ENCODE measurements at places on chromosomes 12 and 14. TPM values are rescaled to one million over a fixed set of nuclear protein-coding genes. Genes with fewer than 3 reads are reported as not detected.

The FAIM2 gene
- 2.1 TPM for total RNA-seq

GRCh38 chr12:120067084-120067869 is 49.3 kb downstream of the RAB35 start:
- no peak for DNase-seq

- no peak for DNase-seq
These were observed 212.9 kb upstream of the CRY1 start for GRCh38 chr12:107306141-107306659.

GRCh38 chr12:3530548-3530947 is 39.5 kb downstream of the PRMT8 start:
- no peak for DNase-seq

GRCh38 chr14:101926085-101926484 is 38.3 kb upstream of the DYNC1H1 start:
- DNase-seq = peak; percentile 5

The GPR132 gene
- 1.2 TPM for total RNA-seq

DNA sequence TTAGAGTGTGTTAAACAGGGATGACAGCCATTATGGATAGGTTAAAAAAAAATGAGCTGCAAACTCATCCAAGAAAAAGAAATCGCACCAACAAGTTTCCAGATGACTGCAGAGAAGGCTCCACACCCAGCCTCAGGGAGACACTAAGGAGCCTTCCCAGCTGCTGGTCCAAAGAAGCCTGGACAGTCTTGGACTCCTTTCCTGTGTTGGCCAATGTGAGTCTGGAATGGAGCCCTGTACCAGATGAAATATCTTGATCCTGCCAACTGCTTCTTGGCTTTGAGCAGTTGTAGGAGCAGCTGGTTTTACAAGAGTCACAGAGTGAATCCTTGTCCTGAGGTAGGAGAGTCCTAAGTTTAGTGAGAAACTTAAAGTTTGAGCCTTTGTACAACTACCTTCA is 44.5 kb downstream of the SLC38A1 start:
- DNase-seq = no peak

GRCh38 chr12:14849661-14850060 is 6.3 kb upstream of the ART4 start:
- DNase-seq = no peak

DNA sequence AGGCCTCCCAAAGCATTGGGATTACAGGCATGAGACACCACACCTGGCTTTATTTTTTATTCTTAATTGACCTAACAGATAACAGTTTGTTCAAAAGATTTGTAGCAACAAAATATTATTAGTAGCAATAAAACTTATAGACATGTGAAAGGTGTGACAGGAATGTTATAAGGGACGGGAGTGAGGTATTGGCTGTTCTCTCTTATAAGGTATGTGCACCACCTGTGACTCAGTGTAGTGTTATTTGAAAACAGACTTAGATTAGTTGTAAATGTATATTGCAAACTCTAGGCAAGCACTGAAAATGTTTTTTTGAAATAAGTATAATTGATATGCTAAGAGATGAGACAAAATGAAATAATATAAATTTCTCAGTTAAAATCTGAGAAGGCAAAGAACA is 57.8 kb downstream of the KLRG1 start:
- DNase-seq = no peak

The SMCO2 gene
- total RNA-seq = not detected

The GTF2H3 gene
- total RNA-seq = 12.4 TPM

- DNase-seq = no peak
These were observed 1049.6 kb downstream of the TRHDE start for GRCh38 chr12:73321776-73322175.

The NEUROD4 gene
- total RNA-seq = not detected

DNA sequence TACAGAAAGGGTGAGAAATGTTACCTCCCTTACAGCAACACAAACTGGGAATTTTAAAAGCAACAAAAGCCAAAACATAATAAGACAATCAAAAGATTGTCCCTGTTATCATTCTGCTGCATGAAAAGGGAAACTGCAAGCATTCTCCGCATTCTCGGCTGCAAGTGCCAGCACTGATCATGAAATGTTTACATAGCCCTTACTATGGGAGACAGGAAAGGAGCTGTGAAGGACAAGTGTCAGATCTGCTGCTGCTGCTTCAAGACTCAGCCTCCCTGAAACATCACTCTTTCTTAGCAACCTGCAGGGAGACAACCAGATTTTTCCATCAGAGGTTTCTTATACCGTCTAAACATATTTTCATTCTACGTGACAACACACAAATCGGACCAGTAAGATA is 20.1 kb downstream of the DENND5B start:
- no peak for DNase-seq

The KLRB1 gene
- total RNA-seq = 0.12 TPM

The SLC7A8 gene
- 31.5 TPM for total RNA-seq

The OR4L1 gene
- total RNA-seq = not detected

DNA sequence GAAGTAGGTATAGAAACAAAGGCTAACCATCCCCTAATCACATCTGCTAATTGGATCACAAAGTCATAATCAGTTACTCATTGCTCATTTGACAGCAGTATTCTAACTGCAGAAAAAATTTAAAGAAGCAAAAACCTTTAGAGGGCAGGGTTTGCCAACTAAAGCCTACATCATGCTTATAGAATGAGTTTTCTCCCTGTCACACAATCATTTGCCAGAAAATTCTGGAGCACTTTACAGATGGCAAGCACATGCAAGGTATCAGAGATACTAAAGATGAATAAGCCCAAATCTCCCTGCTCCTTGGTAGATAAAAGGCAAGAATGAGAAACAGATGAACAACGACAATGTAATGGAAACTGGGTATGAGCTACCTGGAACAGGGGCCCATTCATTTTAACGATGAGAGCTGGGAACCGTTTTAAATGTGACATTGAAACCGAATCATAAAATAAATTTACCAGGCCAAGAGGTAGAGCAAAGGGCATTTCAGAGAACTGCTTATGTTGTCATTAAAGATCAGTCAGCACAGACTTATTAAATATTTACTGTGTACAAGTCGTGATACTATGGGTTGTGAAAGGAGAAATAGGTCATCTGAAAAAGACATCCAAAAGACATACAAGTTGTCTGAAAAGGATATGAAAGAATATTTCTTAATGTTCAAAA is 211.4 kb upstream of the ABCD2 start:
- DNase-seq = no peak

GRCh38 chr14:102138535-102138934 is 1.2 kb upstream of the WDR20 start:
- no peak for DNase-seq

The STXBP6 gene
- 22.1 TPM for total RNA-seq

The TC2N gene
- total RNA-seq = 111 TPM

The TNFAIP2 gene
- total RNA-seq = 188 TPM
